ENCODE measurements at places on chromosomes 2 and 18.

DNA sequence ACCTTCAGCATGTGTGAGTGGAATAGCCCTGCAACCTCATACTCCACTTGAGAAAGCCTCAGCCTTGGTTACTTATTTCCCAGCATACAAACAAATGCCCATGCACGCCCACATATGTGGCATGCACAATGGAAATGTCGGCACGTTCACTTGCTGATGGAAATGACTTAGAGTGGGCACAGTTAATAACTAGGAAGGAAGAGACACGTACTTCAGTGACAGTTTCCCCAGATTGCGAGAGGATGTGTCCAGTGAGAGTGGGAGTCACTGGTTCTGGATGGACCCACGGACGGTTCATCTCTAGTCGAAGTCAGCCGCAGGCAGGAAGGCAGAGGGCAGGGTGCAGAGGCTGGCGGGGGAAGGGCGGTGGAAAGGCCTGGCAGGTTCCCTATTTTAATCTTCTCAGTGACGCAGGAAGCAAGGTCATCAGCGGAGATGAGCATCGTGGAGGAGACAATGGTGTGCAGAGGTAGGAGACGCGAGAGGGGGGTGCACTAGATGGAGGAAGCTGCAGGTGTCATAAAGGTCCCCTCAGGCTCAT lies 350.7 kb upstream of the MYT1L start:
- DNase-seq, result no peak

- no peak for DNase-seq
Measured at GRCh38 chr2:161424394-161424769, 8.3 kb downstream of the TBR1 start.

GRCh38 chr18:74456017-74456348 lies 1.1 kb downstream of the DIPK1C start:
- DNase-seq, result no peak

DNA sequence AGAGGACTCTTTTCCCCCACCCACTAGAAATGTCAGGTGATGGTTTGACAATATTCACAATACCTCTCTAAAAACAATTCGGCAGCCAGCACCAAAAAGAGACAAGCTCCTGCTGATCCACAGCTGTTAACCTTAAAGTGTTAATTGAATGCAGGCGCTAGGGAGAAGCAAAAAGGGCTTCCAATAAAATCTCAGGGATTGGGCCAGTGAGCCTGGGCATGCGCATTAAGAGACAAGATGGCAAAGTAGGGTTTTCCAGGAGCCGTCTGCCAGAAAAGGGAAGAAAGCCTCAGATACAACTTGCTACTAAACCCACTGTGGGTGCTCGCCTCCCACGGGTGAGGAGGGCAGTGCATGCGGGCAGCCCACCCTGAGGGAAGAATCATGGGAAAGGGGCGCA lies 98.8 kb downstream of the HS6ST1 start:
- DNase-seq, result no peak

GRCh38 chr2:102235491-102235890 lies 48.7 kb downstream of the IL1RL2 start:
- peak; percentile 60 for DNase-seq

DNA sequence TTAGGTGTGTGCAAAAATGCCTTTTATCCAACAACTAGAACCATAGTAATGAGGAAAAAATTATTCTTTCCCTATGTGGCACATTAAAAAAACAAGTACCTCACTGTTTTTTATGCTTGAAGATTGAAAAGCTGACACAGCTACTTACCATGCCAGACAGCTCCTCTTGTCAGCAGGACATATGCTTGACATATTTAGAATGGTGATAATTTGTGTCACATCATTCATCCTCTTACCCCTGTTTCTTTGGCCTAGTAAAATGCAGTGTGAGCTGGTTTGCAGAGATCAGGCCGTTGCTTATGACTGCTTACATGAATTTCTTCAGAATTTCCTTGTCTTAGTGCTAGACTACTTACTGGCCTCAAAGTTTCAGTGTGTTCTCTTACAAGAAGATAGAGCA lies 869.9 kb downstream of the LRP1B start:
- no peak for DNase-seq

- no peak for DNase-seq
Measured at GRCh38 chr2:221166292-221166691, 405.8 kb downstream of the EPHA4 start.

DNA sequence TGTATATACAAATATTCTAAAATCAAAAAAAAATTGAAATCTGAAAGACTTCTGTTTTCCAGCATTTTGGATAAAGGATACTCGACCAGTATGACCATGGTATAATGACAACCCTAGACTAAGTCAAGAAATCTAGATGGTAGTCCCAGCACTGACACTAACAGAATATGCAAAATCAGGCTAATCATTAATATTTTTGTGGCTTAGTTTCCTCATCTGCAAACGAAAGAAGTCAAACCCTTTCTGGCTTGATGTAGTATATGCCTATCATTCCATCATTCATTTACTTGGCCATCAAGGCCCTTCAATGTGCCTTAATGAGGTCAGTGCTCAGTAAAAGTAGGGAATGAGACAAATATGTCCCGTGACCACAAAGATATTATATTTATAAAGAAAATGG lies 83.5 kb downstream of the NCKAP5 start:
- DNase-seq, result no peak

- DNase-seq, result peak; percentile 68
Measured at GRCh38 chr2:60961457-60961856, 56.1 kb upstream of the PEX13 start.

DNA sequence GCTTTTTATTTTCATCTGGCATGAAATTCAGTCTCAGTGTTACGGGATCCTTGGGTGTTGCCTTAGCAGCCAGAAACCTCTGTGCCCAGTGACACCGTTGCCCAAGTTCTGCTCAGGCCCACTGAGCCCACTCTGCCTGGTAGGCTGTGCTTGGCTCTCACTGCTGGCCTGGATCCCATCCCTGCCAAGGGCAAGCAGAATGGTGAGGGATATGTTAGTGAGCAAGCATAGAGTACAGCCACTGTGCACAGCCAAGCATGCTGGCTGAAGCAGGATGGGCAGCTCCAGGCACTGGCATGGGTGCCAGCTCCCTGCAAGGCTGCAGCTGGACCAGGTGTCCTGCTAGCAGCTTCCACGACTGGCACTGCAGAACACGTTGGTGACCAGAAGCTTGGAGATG lies 194.7 kb upstream of the TFPI start:
- DNase-seq, result no peak

- DNase-seq, result no peak
Measured at GRCh38 chr2:141001750-141002149, 1129.1 kb downstream of the LRP1B start.

DNA sequence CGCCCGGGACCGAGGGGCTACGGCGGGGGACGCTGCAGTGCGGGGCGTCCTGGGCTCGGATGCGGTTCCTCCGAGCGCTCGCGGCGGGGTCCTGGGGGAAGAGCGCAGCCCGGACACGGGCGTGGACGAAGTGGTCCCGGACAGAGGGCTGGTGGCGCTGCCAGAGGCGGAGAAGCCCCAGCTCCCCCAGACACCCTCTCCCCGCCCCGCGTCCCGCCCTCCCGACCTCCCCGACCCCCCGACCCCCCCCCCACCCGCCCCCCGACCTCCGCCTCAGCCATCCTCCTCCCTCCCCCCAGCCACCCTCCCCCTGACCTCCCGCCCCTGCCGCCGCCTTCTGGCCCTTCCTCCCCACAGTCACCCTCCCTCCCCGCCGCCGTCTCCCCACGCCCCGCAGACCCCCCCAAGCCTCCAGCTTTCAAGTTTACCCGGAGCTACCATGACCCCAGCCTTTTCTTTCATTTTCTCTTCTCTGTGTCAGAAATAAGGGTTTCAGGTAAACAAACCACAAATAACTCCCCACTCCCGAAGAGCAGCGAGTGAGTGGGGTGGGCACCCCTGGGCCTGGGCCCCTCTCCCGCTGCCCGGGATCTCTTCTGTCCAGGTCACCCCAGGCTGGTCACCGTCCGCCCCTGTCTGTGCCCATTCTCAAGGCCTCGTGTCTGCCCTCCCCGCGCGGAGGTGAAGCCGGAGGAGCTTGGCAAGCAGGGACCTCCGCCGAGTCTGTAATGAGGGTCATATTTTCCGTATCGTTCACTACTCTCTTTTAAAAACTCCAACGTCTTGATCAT lies 5.1 kb downstream of the NFATC1 start:
- DNase-seq, result no peak

DNA sequence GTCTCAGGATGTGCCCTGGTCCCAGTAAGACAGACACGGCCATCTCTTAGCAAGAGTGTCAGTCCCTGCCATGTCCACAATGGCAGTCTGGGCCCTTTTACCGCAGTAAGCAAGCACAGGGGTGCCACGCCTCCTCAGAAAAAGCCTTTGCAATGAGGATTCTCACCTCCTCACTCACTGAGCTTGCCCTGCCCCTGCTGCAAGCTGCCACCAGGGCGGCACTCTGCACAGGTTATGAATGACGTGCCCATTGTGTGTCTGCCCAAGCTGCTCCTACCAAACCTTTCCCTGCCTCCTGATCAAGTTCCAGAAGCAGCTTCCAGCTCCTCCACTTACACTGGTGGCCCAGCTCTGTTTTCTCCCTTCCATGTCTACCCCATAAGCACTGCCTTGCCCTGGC lies 23.3 kb downstream of the ERCC3 start:
- DNase-seq, result peak; percentile 21

DNA sequence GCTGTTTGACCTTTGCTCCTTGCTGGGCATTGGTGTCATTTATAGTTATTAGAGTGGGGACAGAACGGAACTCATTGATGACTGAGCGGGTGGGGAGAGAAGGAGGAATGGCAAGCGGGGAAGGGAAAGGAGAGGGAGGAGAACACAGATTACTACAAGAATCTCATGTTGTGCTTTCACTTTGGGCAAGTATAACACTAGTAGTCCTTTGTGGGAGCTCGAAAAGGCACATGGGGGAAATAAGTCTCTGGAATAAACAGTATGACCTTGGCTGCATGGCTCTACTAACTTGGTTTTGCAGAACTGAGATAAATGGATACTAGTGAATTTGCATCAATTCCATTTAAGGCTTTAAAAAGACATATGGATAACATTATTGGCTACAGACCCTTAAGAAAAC lies 161.7 kb upstream of the NABP1 start:
- no peak for DNase-seq

DNA sequence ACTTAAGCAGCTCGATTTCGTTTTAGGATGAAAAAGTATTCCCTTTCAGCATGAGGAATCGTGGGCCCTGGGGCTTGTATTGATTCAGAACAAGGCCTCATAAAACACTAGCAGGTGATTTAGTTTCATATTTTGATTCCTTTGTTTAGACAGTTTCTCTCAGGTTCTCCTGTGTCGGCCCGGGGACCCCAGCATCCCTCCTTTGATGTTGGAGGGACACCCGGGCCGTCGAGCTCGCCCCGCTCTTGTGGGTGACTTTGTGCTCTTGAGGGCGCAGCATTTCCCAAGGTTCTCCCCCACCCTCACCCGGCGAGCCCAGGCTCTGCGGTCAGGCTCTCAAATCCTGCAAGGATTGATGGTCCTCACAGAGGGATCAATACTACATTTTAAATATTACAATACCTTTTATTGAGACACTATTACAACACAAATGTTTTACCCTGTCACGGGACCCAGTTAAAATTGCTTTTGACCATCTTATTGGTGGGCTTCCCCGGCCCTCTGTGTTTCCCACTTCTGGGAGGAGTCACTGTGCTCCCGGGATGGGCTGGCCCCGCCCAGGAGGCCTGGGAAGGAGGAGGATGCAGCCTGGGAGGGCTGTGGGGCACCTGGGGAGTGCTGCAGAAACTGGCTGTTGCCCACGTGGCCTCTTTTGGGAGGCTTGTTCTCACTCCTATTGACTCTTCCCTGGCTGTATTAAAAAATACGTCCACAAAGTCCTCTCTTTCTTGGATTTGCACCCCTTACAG lies 222.6 kb downstream of the INSIG2 start:
- no peak for DNase-seq

- no peak for DNase-seq
Measured at GRCh38 chr18:13323186-13323585, 104.6 kb downstream of the LDLRAD4 start.

- DNase-seq, result no peak
Measured at GRCh38 chr18:22060361-22060760, 109.0 kb upstream of the GATA6 start.

- no peak for DNase-seq
Measured at GRCh38 chr2:150528861-150529801, 41.7 kb upstream of the RND3 start.

- DNase-seq, result no peak
Measured at GRCh38 chr18:36692371-36692770, 136.4 kb downstream of the TPGS2 start.

GRCh38 chr2:38301969-38302702 lies 74.9 kb downstream of the ATL2 start:
- DNase-seq, result no peak

DNA sequence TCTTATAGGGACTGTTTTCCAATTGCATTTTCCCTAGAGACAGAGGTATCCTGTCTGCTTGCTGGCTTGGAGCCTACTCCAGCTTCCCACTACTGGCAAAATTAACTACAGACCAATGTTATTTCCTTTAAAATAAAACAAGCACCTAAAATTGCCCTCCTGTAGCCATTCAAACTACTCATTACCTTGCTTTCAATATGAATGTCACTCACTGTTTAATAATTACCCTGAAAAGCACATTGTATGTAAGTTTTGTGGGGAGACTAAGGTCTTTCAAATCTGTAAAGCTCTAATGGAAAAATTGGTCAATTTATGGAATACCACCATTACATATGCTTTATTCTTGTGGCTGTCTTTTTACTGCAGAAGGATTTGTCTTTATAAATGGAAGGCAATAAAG lies 87.3 kb downstream of the DOCK10 start:
- DNase-seq, result no peak

- peak; percentile 56 for DNase-seq
Measured at GRCh38 chr2:70009762-70010575, 48.5 kb upstream of the ASPRV1 start.
